ENCODE measurements at places on chromosomes 13 and 19. TPM values are rescaled to one million over a fixed set of nuclear protein-coding genes. Genes with fewer than 3 reads are reported as not detected.

DNA sequence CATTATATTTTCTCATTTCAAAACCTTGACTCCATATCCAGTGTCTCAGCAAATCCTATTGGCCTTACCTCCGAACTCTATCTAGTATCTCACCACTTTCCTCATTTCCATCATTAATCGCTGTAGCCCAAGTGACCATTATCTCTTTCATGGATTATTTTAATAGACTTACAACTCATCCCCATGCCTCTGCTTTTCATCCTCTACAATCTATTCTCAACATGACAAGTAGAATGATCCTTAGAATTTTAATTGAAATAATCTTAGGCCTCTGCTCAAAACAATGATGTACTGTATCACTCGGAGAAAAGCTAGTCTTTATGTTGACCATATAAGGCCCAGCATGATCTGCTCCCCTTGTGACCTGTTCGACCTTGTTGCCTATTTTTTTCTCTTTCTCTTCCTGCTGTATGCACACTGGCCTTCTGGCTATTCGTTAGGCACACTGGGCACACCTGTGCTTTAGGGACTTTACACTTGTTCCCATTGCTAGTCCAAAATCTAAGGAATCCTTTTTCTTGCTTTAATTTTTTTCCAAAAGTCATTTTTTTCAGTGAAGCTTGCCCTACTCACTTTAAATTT is 21.4 kb downstream of the DNAJC15 start:
- no peak for DNase-seq

DNA sequence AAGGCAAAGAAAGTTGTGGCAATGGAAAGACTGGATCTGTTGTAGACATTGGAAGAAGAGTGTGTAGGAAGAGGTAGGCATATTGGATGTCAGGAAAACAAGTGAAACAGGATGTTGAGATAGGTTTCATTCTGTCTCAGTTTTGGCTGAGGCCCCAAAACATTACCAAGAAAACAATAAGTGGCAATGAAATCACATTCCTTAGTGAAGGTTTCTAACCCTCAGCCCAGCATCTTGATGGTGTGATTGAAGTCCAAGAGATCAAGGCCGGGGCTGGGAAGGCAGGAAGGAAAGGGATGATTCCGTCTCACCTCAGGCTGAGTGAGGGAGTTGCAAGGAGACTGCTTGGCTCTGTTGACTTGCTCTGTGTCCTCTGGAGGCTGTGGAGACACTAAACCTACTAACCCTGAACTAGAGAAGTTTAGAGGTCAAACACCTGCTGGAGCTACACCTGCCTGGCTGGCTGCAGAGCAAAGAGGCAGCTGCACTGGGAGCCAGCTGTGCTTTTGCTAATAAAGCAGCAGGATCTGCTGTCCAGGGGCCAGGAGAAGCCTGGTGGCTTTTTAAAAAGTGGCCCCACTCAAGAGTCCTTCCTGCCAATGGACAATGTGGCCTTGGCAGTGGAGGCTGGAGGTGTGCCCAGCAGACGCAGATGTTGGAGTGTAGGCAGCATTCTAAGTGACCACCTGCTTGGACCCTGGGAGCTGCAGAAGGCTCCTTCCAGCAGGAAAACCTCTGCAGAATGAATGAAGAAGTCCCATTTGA is 53.6 kb downstream of the DGKH start:
- no peak for DNase-seq

PLA2G4C gene
- total RNA-seq: 3.2 TPM

NAT14 gene
- 46.5 TPM for total RNA-seq

GRCh38 chr13:26460648-26461047 is 96.8 kb upstream of the WASF3 start:
- DNase-seq: no peak

GRCh38 chr19:47511128-47511517 is 3.7 kb downstream of the NAPA start:
- no peak for DNase-seq

TTC9B gene
- total RNA-seq: 0.48 TPM

DNA sequence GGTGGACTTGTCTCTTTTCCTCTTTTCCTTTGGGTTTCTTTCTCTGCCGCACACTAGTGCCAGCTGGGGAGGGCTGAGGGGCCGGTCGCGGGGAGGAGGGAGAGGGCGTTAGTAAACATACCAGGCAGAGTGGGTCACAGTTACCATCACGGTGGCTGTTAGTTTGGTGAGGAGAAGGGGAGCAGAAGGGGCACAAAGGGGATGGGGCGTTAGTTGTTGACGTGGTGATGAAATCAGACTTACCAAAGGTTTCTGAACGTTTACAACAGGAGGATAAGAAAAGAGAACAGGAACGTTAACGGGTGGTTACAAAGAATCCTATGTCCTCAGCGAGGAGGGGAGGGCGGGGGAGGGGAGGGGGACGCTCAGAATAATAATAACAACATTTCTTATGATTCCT is 77.9 kb downstream of the PTPRS start:
- DNase-seq: no peak

DNA sequence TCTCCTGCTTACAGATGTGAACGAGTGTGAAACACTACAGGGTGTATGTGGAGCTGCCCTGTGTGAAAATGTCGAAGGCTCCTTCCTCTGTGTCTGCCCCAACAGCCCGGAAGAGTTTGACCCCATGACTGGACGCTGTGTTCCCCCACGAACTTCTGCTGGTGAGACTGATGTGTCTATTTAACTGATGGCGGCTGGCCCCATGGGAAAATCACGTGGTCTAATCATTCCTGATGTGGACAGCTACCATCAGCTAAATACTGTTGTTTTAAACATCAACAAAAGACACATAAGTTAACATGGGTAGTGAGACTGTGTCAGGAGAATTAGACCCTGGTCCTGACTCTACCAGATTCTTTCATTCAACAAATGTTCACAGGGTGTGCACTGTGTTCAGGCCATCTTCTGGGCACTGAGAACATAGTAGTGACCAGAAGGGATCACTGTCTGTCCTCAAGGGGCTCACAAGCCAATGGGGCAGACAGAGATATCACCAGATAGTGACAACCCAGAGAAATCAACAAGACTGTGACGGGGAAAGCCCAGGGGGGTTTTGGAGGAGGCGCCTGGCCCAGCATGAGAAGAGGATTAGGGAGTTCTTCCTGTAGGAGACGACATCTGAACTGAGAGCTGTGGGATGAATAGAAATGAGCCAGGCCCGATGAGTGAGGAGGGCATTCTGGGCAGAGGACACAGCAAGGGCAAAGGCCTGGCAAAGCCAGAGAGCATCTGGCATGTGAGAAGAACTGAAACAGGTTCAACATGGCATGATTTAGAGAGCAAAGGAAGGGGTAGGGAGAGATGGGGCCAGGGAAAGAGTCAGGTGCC is 18.4 kb downstream of the LTBP4 start:
- no peak for DNase-seq

DNA sequence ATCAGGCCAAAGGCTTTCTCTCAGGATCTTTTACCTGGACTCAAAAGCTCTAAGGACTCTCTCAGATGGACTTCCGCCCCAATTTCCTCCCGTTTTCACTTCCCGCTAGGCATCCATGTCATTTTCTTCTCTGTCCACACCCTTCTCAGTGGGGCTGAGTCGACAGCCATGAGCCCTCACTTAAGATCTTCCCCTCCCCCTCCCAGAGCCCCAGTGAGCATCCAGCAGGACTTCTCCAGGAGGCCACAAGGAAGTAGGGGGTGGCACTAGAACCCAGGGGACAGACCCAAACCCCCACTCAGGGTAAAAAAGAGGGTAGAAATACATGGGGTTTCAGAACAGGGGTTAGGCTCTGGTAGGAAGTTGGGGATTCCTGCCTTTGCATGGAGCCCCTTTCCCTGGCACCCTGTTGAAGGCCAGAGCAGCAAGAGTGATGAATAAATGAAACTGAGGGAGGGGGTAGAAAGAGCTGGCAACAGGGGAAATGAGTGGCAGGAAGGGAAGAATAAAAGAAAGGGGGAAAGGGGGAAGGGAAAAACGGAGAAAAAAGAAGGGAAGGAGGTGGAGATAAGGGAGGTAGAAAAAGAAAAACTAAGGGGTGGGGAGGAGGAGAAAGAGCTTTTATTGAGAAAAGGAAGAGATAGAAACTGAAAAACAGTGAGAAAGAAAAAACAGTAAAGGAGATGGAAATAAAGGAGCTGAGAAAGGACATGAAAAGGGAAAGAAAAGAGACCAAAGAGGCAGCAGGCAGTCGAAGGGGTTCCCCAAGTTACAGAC is 42.3 kb downstream of the DEDD2 start:
- DNase-seq: no peak

CHST8 gene
- 5.7 TPM for total RNA-seq

- DNase-seq: no peak
Observed at GRCh38 chr13:106415442-106415841, 120.0 kb downstream of the EFNB2 start.

LHFPL6 gene
- total RNA-seq: 31.7 TPM

DNA sequence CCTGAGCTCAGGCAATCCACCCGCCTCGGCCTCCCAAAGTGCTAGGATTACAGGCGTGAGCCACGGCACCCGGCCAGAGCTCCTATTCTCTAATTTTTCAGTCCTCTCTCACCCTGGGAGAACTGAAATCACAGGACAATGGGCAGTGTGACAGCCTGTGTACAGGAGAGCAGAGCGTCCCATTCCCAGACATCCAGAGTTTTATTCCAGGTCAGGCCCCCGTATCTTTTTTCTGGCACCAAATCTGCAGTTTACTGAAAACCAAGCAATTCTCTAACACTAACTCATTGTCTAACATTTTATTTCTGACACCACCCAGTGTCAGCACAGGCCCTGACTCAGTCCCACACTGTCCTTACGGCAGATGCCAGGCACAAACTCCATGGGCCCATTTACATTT is 6.7 kb downstream of the ZNF708 start:
- DNase-seq: no peak

DNA sequence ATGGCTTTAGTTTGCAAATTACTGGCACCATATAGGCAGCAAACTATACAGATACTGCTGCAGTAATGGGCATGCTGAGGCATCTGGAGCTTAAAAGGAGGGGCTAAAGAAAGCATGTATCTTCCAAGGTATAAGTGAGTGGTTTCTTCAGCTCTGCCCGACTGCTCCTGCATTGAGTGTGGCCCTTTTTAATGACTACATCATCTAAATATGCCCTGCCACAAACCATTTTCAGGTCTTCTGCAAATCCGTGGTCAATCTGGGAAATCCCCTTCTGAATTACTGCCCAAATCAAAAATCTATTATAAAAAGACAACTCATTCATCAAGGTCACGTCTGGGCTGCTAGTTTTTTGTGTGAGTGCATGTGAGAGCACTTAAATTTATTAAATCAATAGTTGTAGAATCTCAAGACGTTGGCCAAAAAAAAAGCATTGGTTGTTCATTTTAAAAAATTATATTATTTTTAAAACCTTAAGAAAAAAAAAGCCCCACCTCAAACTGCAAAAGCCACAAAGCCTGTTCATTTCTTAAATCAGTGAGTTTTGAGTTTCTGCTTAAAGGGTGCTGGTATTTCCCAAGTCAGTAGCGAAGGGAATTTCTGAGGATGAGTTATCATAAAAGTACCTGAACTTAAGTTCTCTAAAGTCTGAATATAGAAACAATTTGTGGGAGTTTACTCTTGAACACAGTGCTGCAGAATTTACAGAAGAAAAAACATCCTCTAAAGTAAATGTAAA is 16.3 kb downstream of the LCP1 start:
- no peak for DNase-seq

DNA sequence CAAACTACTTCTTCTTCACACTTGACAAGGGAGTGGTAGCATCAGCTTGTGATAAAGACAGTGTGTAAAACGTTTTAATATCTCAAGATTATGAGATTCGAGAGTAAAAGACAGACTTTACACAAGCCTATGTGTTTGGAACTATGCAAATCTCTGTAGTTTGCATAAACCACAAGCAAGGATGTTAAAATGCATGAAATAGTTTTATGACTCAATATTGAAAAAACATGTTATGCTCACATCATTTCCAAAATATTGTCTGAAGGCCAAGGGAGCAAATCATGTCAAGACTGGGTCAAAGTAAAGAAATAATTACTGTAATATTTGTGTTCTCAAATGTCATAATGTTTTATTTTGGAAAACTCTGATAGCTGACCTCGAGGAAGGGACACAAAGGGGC is 316.8 kb upstream of the KLF12 start:
- DNase-seq: no peak

- peak; percentile 79 for DNase-seq
Observed at GRCh38 chr19:44847144-44848035, 1.3 kb downstream of the NECTIN2 start.

TMC4 gene
- total RNA-seq: 42.1 TPM

GRCh38 chr13:108586826-108587225 is 42.6 kb upstream of the MYO16 start:
- DNase-seq: no peak

PRODH2 gene
- total RNA-seq: 20.6 TPM

DNA sequence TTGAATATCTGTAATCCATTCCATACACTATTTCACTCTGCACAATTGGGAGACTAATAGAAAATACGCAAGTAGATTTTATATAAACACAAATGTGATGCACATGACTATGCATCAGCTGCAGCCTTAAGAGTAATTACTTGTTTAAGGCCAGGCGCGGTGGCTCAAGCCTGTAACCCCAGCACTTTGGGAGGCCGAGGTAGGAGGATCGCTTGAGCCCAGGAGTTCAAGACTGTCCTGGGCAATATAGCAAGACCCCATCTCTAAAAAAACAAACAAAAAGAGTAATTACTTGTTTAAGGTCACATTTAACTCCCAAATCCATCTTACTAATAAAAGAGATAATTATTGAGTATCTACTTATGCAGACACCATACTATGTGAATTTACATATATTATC is 18.0 kb downstream of the IPO5 start:
- DNase-seq: no peak

All from type B pancreatic cell (in vitro differentiated cells).